ENCODE measurements at places on chromosomes 2 and 18.

GRCh38 chr2:147097747-147098146 lies 747.1 kb upstream of the ACVR2A start:
- DNase-seq = no peak

- DNase-seq = no peak
Observed at GRCh38 chr18:59516356-59517155, 157.5 kb upstream of the LMAN1 start.

DNA sequence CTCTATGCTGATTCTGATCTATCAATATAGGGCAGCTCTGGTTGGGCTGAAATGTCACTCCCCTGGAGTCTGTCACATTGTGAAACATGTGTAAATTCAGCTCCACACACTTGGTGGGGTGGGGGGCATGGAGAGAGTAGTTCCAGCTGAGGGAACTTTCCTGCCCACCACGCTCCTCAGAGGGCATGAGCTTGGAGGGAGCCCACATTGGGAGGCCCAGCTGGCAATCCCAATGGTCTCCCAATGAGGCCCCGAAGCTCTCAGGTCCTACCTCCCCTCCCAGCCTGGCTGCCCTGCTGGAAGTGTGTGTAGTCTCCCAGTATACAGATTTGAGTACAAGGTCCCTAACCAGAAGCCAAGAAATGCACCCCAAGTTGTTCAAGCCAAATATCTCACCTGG lies 31.5 kb downstream of the GYPC start:
- DNase-seq = no peak

DNA sequence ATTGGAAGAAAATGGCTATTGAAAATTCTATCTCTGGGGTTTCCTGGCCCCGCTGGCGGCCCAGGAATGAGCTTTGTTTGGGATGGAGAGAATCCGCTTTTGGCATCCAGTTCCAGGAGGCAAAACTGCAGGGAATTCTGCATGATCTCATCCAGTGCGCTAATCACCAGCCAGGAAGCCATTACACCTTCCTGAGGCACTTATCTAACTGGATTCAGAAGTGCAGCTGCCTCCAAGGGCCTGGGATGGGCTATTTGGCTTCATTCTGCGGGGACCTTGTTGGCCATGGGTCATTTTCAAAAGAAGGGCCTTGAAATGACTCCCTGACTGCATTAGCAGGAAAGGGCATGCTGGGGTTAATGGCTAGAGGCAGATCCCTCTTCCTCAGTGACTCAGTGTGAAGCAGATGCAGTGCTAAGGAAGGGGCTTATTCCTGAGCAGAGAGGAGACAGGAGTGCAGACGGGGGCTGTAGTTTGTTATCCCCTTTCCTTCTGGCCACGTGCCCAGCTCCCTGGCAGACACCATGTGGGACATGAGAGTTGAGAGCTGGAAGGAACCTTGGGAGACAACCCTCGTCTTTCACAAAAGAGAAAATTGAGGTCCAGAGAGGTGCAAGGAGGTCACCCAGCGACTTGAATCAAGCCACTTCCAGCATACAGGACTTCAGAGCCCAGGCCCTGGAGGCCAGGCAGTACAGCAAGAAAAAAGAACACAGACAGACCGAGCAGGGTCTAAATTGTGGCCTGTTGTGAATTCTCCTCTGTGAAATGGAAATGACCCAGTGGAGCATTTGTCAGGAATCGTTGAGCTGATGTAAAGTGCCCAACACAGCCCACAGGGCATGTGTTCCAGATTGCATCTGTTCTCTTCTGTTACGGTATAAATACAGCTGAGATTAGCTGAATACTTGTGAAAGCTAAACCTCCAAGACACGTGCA lies 161.8 kb downstream of the PRKCE start:
- no peak for DNase-seq

GRCh38 chr2:83368916-83369315 lies 1090.2 kb downstream of the SUCLG1 start:
- no peak for DNase-seq

- DNase-seq = no peak
Observed at GRCh38 chr18:1488957-1489356, 584.3 kb downstream of the ADCYAP1 start.

GRCh38 chr18:74013955-74014354 lies 133.7 kb downstream of the FBXO15 start:
- no peak for DNase-seq

GRCh38 chr2:148658807-148659722 lies 14.5 kb downstream of the EPC2 start:
- no peak for DNase-seq

DNA sequence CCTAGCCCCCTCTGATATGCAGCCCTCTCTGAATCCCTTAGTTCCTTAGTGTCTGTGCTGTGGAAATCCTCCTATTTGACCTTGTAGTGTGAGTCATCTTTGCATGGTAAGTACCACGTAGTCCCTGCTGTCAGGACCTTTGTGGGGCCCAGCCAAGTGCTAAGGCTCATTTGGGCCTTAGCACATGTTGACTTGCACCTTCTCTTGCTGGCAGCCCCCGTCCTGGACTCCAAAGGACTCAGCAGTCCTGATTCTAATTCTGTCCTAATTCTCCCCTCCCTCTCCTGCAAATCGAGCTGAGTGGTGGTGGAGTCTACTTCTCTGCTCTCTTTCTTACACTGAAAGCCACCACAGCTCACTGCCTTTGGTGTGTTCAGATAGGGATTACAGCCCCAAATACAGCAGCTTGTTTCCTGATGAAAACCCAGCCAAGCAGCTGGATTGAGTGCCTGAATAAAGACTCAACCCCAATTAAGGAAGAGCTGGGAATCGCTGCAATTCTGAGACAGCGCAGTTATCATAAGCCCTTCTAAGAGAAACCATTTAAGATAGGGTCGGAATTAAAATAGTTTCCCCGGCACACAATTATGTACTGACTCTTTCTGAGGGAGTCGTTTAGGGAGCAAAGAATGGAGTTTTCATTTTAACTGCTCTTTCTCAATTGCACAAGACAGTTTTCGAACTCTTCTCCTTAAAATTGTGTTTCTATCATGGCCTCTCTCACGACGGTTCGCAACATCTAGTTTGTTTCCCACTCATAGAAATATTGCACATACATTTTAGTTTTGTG lies 215.6 kb upstream of the TNP1 start:
- DNase-seq = no peak

GRCh38 chr2:680496-680895 lies 3.3 kb upstream of the TMEM18 start:
- no peak for DNase-seq
